Mucosa of gallbladder (tissue), 1 donor: ENCODE measurements at places on chromosomes 3 and 15. TPM values are rescaled to one million over a fixed set of nuclear protein-coding genes. Genes with fewer than 3 reads are reported as not detected.
A peak's percentile ranks its signal among the peaks of the same experiment; 100 is the strongest.

Gene RAB27A
- total RNA-seq, result 12.8 TPM

Gene PLSCR5
- total RNA-seq, result not detected

DNA sequence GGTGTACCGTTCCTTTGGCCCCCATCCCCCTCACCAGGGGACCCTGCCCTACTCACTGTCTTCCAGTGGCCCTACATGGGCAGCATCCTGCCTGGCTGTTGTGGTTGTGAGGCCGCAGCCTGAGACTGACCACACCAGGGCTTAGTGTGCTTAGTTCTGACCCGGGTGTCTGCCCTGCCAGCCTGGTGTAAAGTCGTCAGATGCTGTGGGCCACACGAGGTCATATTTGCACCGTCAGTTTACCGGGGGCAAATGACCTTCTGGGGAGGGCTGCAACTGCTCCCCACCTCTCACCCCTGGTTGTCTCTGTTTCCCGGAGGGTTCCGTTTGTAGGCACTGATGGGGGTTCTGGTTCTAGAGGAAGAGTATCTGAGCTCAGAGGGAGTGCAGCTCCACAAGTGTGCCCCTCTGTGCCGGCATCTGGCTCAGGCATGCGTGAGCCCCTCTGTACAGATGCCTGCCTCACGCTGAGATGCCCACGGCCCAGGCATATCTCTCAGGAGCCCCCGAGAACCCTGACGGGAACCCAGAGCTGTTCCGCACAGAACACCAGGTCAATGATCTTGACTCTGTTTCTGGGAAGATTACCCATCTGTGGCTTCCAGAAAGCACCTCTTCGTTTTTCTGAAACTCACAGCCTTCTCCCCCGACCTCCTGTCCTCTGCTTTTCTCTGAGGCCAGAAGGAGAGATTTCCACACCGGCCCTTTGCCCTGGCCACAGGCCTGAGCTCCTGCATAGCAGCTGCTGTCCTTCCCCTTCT is 19.2 kb downstream of the KLF13 start:
- no peak for DNase-seq

DNA sequence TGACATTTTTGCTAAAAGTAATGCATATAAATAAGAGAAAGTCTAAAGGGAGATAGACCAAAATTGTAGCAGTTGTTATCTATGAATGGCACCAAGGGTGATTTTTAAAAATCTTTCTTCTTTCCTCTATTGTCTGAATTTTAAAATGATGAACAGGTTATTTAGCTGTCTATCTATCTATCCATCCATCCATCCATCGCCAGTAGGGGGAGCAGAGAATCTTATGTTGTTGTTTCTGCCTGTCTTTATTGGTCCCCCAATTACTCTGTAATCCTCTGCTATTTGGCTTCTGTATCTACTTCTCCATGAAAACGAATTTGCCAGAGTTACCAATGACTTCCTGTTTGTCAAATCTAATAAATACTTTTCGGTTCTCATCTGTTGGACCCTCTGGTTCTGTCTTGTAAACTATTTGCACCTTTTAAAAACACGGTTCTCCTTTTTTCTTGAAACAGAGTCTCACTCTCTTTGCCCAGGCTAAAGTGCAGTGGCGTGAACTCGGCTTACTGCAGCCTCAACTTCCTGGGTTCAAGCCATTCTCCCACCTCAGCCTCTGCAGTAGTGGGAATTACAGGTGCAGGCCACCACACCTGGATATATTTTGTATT is 86.0 kb downstream of the ECT2 start:
- DNase-seq, result peak; percentile 36

- DNase-seq, result no peak
Observed at GRCh38 chr3:22496641-22497040, 706.5 kb upstream of the UBE2E2 start.

- no peak for DNase-seq
Observed at GRCh38 chr3:156631323-156631722, 43.1 kb upstream of the TIPARP start.

Gene LIPC
- total RNA-seq, result 0.58 TPM

- DNase-seq, result peak; percentile 73
Observed at GRCh38 chr3:159782724-159783421, 205.8 kb upstream of the IL12A start.

GRCh38 chr3:8416965-8417364 is 84.7 kb upstream of the LMCD1 start:
- peak; percentile 29 for DNase-seq

GRCh38 chr3:15781637-15782402 is 16.0 kb downstream of the ANKRD28 start:
- no peak for DNase-seq
